NCI-H1436 (cell line): ENCODE measurements at places on chromosomes 4 and X.

DNA sequence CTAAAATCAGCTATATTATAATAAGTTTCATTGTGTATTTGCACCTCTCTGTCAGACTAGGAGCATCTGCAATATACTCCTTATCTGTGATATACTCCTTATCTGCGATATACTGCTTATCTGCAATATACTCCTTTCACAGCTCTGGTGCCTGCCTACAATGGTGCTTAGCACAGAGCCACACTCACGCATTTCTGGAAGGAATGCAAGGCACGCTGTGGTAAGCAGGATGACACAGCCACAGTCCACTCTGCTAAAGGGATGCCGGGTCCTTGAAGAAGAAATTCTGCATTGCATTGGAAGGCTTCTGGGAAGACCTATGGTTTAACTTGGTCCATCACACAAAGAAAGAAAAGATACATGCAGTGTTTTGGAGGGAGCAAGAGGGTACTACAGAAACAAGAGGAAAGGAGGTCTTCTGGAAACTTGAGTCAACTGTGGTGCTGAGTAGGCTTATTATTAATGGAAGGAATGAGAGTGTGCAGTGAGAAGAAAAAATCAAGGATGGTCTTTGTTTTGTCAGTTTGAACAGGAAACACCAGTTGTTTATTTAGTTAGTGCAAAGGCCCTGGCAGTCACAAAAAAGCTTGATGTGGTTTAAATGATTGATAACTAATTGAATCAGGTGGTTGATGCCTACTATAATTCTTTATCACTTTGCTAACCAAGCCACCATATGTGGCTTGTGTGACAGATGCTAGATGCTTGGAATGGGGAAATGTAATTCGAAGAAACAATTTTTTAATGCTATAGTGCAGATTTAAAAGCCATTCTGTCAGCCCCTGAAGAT lies 342.3 kb downstream of the GRXCR1 start:
- no peak for DNase-seq

DNA sequence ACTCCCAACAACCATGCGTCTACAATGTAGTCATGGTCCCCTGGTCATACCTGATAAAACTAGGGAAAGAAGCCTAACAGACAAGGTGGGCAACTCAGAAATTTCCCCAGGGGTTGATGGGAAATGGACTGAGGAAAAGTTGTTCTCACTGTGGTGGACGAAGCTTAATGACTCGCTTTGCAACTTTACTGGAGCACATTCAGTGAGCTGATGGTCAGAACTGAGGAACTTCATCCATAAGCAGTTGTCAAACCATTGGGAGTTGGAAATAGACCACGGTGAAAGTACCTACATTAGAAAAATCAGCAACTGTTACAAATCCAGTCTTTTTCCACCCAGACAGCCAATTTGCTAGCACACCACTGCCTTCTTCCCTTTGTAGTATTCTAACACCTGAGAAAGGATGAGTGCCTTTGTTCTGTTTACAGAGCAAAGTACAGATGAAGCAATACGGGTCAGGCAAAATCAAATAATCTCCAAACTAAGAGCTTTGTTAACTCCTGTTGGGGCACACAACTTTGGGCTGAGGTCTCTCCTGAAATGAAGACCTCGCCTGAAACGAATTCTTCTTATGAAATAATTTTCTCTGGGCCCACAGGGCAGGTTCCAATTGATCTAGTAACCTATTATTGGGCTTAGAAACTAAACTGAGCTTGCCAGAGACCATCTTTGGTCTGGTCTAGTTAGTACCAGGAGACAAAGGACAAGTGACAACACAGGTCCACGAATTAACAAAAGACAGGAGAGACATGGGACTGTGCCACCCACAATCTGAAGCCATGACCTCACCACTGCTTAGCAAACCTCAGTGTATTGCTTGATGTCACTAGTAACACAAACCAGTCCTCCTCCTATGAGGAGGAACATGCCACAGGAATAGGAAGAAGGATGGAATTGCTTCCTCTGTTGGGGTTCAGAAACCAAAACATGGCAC lies 58.9 kb upstream of the NFKB1 start:
- DNase-seq, result no peak

DNA sequence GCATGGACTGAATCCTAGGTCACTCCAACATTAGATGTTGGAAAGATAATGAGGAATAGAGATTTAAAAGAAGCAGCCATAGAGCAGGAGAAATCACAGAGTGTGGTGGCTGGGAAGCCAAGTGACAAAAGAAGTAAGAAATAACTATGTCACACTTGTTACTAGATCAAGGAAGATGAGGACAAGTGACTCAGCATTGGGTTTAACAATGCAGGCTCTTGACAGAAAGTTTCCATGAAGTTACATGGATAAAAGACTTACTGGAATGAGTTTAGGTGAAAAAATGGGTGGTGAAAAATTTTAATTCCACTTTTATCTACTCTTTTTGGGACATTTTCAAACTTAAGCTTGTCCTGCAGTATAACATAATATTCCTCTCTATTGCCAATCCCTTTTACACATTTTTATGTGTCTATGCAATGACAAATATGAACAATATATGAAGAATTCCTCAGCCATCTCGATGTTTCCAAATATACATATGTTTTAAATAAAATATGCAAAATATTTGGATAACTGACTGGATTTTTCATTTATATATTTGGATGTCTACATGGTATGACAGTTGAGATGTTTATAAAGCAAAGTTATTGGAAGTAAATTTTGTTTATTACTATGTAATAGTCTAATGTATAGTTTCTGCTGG lies 462.6 kb downstream of the IL15 start:
- no peak for DNase-seq

- DNase-seq, result no peak
These were observed 368.5 kb downstream of the PCDH7 start for GRCh38 chr4:31088600-31089230.

DNA sequence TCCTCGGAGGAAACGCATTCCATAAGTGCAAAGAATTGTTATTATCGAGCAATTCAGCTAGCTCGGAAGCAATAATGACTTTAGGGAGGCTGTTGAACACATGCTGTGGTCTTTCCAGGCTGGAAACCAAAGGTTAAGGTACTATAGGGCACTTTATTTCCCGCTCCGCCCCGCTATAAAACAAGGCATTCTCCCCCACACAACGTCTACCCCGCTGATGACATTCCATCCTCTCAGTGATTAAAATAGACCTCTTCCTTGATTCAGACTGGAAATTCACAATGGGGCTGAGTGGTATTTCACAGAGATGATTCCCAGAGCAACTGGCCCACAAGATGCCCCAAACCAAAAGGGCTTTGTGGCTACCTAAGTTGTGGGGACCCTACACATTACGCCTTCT lies 196.4 kb downstream of the STIM2 start:
- no peak for DNase-seq

DNA sequence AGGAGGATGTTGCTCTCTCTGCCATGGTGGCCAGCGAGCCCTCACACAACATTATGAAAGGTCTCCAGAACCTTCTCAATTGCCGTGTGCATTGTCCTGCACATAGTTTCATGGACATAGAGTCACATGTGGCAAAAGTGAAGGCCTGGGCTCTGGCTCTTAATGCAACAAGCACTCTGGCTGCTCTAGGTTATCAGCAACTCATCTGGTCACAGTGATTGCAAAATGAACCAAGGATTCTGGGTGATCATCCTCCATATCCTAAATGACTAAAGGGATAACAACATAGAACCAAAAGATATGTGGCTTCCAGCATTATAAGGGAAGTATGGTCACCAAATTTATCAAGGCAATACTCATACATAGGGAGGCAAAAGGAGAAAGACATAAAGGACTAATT lies 175.2 kb downstream of the MGST2 start:
- DNase-seq, result no peak

DNA sequence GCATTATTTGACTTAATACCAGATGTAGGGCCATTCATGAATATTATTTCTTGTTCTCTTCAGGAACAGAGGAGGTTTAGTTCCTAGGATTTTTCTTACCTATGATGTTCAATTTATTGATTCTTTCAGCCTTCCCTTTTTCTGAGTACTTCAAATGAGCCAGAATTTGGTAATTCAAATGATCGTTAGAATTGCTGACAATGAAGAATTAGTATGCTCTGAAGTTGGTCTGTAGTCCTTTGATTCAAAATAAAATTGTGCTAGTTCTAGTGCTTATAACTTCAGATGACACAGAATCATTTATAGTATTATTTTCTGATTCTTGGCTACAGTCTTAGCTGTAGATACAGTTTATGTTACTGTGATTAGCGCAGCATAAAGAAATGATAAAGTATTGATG lies 35.2 kb upstream of the WDR17 start:
- no peak for DNase-seq

DNA sequence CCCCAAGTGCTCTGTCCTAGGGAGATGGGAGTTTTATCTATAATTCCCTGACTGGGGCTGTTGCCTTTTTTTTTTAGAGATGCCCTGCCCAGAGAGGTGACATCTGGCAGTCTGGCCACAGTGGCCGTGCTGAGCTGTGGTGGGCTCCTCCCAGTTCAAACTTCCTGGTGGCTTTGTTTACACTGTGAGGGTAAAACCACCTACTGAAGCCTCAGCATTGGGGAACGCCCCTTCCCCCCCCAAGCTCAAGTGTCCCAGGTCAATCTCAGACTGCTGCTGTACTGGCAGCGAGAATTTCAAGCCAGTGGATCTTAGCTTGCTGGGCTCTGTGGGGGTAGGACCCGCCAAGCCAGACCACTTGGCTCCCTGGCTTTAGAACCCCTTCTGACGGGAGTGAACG lies 38.3 kb upstream of the CBLL2 start:
- no peak for DNase-seq

GRCh38 chrX:64192040-64192439 lies 13.5 kb downstream of the AMER1 start:
- no peak for DNase-seq

GRCh38 chrX:9482837-9483236 lies 18.0 kb downstream of the TBL1X start:
- DNase-seq, result no peak

DNA sequence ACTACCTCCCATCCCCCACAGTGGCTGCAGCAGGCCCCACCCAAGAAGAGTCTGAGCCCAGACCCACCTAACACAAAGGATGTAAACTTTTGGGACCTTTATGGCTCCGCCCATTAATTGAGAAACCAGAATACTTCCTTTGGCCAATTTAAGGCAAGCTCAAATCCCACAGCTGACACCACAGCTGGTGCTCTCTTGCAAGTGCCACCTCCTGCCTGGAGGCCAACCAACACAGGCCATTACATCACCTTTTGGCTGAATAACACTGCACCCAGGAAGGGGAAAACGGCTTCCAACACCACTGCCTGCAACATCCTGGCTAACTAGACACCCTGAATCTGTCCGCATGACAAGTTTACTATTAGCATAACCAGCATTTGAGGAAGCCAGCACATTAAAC lies 248.8 kb downstream of the PRDM5 start:
- DNase-seq, result no peak

GRCh38 chr4:76958891-76959290 lies 9.3 kb downstream of the SEPTIN11 start:
- no peak for DNase-seq

GRCh38 chr4:102390438-102390837 lies 45.2 kb upstream of the SLC39A8 start:
- DNase-seq, result no peak

DNA sequence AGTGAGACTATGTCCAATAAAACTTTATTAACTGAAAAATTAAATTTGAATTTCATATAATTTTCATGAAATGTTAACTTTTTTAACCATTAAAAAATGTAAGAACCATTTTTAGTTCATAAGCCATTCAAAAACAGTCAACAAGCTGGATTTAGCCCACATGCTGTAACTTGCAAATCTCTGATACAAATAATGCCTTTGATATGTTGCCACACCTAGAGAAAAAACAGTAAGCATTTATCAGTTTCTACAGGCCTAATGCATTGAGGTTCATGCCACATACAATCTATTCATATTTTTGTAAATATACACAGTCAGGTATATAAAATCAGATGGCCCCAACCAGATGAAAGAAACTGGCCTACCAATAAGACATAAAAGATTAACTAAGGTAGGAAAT lies 52.8 kb downstream of the LCORL start:
- DNase-seq, result no peak

- no peak for DNase-seq
These were observed 62.4 kb upstream of the GABRQ start for GRCh38 chrX:152575331-152575730.

DNA sequence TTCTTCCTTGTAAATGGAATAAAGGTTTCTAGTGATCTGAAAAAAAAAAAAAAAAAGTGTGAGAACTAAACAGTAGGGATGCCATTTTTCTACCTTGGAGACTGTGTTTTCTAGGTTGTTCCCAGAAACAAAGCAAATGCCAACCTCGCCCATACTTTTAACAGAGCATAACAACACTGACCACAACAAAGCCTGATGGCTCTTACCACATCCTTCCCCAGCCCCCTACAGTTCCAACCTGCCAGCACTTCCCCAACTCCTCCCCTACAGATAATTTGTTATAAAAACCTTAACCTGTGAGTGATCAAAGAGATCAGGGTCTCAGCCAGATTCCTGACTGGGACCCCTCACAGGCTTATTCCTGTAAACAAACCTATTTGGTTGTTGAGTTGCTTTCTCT lies 940.0 kb downstream of the SH3BGRL start:
- no peak for DNase-seq

GRCh38 chrX:97060020-97060419 lies 176.3 kb downstream of the RPA4 start:
- DNase-seq, result no peak

- DNase-seq, result no peak
These were observed 13.5 kb upstream of the GBA3 start for GRCh38 chr4:22678940-22679854.

- no peak for DNase-seq
These were observed at the start of gene PGAM4 for GRCh38 chrX:77969538-77969937. Gene PGAM4 (minus strand): TSS chrX:77969638. CDS start chrX:77969638, 0 bp downstream.

DNA sequence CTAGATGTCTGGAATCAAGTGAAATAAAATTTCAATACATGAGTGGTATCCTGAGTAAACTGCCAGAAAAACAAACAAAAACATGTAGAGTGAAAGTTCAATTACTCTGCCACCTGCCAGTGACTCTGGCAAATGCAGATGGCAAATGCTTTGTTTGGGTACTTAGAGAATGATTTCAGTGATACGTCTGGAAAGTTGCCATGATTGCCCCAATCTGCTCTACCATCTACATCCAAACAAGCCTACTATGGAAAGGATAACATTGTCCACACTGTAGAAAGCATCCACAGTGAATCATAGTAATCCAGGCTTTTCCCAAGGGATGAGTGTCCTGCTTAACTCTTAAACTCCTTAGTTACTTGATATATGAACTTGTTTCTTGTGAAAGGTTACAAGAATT lies 3.4 kb downstream of the SPATA4 start:
- peak; percentile 63 for DNase-seq

- DNase-seq, result no peak
These were observed 105.3 kb upstream of the CBR4 start for GRCh38 chr4:169115144-169115896.

- no peak for DNase-seq
These were observed 60.4 kb downstream of the ZFYVE28 start for GRCh38 chr4:2357821-2358745.

GRCh38 chr4:187618701-187619281 lies 376.8 kb upstream of the ZFP42 start:
- no peak for DNase-seq
